ENCODE measurements at places on chromosomes 7 and 10.

- DNase-seq = no peak
Observed at GRCh38 chr10:114825513-114826253, 4.1 kb downstream of the FHIP2A start.

GRCh38 chr10:74642901-74643595 lies 183.4 kb upstream of the KAT6B start:
- DNase-seq = no peak

- DNase-seq = no peak
Observed at GRCh38 chr7:106779877-106780276, 85.2 kb upstream of the PIK3CG start.

- no peak for DNase-seq
Observed at GRCh38 chr7:115135769-115136410, 214.0 kb downstream of the MDFIC start.

DNA sequence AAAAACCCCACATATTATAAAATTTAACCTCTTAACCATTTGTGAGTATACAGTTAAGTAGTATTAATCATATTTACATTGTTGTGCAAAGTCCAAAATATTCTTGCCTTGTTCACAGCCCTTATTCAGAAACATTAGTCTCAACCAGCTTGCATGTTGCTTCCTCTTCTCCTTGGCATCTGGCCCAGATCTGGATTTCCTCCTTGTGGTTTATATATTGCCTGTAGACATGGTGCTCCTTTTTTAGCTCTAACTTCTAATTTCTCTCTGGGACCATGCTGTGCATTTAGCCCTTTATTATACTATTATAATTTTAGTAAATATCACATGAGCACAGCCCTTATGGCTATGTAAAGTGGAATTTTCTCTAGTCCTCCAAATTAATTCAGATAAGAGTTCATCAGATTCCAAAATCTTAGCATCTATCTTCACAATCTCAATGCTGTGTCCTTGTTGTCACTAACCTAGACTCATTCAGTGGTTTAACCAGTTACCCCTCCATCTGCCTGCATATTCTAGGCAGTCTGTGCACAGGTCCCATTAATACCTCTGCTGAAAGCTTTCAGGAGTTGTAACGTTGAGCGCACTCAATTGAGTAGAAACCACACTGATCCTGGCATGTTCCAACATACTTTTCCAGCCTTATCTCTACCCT lies 7.9 kb downstream of the CPED1 start:
- peak; percentile 48 for DNase-seq

GRCh38 chr10:105017116-105017515 lies 376.0 kb downstream of the SORCS3 start:
- no peak for DNase-seq

GRCh38 chr7:102431617-102432298 lies 1.6 kb upstream of the ORAI2 start:
- DNase-seq = no peak

DNA sequence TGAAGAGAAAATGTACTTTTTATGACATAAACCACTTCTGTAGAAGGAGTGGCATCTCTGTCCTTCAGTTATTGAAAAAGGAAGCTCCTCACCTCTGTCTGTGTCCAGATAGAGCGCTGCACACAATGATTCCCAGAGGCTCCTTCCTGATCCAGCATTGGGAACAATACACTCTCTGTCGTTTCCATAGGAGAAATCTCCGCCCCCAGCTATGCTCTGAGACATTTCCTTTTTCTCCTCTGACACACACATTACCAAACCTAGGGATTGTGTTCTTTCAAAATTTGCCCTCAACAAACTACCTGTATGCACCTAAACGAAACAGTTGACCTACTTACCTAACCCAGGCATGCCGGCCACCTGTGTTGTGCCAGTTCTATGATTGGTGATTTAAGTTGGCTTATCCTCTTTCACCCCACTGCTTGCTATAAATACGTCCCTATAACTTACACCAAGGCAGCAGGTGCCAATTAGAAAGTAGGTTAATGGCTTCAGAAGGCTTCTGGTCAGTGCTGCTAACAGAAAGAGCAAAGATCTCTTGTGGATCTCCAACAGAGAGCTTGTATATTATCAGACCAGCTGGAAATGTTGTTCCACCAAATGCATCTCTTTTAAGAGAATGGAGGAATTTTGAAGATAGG lies 140.1 kb upstream of the JCAD start:
- no peak for DNase-seq

DNA sequence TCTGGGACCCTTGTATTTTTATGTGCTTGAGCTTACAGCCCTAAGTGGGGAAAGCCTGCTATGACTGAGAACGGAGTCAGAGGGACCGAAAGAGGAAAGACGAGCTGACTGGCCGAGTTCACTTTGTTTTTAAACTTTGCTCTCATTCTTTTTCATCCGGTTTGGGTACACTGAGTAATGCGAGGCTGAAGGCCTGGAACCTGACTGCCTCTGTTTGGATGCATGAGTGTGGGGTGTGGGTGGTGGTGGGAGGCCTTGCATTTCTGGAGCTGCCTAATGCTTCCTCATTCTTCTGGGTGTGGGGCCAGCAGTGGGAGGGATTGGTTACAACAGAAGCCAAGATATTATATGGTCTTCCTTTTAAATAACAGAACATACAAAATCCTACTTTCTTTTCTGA lies 155.5 kb downstream of the BUB3 start:
- DNase-seq = peak; percentile 75

GRCh38 chr7:111763221-111763801 lies 201.0 kb upstream of the IMMP2L start:
- DNase-seq = no peak

DNA sequence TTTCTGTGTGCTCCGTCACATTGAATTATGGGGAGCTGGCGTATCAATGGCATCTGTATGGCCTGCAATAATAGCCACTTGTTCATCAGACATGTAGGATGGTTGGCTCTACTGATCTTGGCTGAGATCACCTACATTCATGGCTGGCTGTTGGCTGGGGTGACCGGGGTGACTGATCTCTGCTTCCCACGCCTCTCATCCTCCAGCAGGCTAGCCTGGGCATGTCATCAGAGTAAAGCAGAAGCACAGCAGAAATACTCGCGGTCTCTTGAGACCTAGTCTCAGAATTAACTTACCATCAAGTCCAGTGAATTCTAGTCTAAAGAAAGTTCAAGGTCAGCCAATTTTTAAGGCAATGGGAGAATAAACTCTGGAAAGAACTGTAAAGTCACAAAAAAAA lies 257.7 kb upstream of the GLI3 start:
- no peak for DNase-seq

DNA sequence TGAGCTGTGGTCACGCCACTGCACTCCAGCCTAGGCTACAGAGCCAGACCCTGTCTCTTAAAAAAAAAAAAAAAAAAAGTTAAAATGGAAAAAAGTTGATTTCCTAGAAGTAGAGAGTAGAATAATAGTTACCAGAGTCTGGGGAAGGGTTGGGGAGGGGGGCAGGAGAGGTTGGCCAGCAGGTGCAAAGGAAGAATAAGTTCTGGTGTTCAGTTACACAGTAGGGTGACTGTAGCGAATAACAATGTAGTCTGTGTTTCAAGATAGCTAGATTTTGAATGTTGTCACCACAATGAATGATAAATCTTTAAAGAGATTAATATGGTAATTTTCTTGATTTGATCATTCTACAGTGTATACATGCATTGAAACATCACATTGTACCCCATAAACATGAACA lies 142.9 kb downstream of the NRF1 start:
- no peak for DNase-seq

- DNase-seq = no peak
Observed at GRCh38 chr10:10053051-10053450, 964.6 kb upstream of the CELF2 start.

GRCh38 chr7:116588641-116589594 lies 64.1 kb downstream of the CAV1 start:
- no peak for DNase-seq

- no peak for DNase-seq
Observed at GRCh38 chr7:114405427-114405826, 9.2 kb upstream of the FOXP2 start.

GRCh38 chr10:123835575-123835974 lies 56.0 kb downstream of the CPXM2 start:
- DNase-seq = no peak

DNA sequence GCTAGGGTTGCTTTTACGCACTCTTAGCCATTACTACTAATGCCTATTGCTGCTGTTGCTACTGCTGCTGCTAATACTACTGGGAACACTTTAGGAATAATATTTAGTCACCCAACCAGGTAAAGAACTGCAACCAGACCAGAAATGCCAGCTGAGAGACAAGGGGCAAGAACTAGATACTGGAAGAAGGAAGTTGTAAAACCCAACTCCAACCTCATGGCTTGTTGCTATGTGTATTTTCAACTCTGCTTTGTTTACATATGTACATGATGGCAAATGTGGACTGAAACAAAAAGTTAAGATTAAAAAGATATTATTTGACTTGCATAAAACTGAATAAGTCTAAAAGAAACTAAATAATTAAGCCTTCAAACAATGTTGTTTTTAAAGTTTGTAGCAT lies 177.7 kb downstream of the GNAT3 start:
- DNase-seq = no peak

- DNase-seq = no peak
Observed at GRCh38 chr7:19020711-19021110, 96.7 kb downstream of the TWIST1 start.

DNA sequence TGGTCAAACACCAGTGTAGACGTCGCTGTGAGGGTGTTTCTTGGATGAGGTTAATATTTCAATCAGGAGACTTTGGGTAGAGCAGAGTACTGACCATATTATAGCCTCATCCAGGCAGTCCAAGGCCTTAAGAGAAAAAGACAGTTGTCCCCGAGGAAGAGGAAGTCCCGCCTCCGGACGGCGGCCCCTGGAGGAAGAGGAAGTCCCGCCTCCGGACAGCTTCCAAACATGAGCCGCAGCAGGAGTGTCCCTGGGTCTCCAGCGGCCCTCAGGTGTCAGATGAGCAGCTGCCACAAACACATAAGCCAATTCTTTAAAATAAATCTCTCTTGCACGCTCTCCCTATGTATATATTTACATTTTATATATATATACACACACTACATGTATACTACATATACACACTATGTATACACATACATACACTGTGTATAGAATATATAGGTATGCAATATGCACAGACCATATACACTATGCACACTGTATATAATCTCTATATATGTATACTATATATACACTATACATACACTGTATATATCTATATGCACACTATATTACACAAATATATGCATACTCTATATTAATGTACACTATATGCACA lies 37.5 kb downstream of the PWWP2B start:
- DNase-seq = peak; percentile 87

- no peak for DNase-seq
Observed at GRCh38 chr7:48262606-48263310, 91.5 kb downstream of the ABCA13 start.

- DNase-seq = no peak
Observed at GRCh38 chr10:101639141-101639900, 51.2 kb downstream of the DPCD start.

DNA sequence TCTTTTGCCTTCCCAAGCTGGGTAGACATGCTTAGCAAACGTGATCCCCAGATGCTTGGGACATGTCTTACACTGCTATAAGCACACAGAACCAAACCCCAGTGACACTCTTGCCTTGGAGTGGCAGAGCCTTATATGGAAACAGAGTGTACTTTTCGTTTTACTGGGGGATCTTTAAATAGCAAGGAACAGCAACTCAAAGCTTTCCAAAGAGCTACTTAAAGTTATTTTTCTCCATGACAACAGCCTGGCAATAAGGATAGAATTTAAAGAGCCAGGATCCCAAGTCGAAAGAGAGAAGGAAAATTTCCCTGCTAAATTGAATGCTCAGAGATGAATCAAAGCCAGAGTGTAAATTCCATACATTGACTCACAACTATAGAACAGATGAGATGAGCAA lies 67.8 kb downstream of the ZNF365 start:
- no peak for DNase-seq

- DNase-seq = no peak
Observed at GRCh38 chr10:33674986-33675599, 340.6 kb upstream of the NRP1 start.

DNA sequence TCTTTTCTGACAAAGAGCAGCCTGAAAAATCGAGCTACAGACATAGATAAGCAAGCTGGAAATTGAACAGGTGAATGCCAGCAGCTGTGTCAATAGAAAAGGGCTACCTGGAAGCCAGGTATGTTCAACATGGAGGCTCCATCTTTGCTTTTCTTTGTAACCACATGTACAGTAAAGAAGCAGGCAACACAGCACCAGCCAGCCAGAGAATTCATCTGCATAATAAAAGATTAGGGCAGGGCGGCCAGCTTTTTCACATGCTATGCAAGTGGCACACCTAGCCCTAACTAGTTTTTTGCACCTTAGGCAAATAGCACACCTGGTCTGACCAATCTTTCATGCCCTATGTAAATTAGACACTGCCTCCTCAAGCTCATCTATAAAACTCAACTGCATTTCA lies 25.7 kb downstream of the COG5 start:
- DNase-seq = no peak

DNA sequence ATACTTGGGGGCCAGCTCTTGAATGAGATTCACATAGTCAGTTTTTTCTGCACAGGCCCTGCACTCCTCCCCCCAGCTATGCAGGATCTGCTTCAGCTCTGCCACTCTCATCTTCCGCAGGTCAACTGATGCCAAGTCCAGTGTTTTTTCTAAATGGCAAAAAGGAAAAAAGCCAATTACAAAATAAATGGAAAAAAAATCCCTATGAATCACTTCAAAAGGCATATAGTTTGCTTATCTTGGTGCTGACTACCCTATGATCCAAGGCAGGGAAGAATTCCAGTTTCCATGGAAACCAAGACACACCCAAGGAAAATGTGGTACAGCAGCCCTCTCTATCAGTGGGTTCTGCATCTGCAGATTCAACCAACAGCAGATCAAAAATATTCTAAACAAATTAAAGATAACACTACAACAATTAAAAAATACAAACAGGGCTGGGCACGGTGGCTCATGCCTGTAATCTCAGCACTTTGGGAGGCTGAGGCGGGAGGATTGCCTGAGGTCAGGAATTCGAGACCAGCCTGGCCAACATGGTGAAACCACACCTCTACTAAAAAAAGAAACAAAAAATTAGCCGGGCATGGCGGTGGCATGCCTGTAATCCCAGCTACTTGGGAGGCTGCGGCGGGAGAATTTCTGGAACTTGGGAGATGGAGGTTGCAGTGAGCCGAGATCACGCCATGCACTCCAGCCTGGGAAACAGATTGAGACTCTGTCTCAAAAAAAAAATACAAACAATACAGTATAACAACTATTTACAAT lies 17.6 kb downstream of the CDNF start:
- DNase-seq = no peak

- no peak for DNase-seq
Observed at GRCh38 chr10:81019029-81019890, 481.6 kb downstream of the SH2D4B start.

DNA sequence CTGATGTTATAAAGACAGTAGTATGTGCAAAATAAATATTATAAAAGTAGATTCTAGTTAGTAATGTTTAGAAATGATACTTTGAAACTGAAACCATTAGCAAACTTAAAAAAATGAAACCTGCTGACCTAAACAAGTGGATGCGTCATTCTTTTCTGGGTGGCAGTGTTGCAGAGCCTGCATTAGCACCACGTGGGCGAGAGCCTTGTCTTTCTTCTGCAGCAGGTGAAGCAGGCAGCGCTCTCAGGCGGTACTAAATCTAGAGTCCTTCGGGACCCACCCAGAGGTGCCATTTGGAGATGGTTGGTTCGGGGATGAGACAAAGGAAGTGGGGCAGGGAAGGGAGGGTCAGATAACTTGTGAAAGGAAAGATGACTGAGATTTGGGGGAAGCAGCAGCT lies 759.1 kb upstream of the IGFBP3 start:
- no peak for DNase-seq
